ENCODE measurements at places on chromosomes 2 and 18. TPM values are rescaled to one million over a fixed set of nuclear protein-coding genes. Genes with fewer than 3 reads are reported as not detected.

Gene APCDD1
- total RNA-seq, result not detected

- no peak for DNase-seq
Observed at GRCh38 chr2:164903204-164903603, 52.1 kb downstream of the SLC38A11 start.

- no peak for DNase-seq
Observed at GRCh38 chr2:5781679-5782078, 89.5 kb downstream of the SOX11 start.

Gene MERTK
- total RNA-seq, result 0.22 TPM

DNA sequence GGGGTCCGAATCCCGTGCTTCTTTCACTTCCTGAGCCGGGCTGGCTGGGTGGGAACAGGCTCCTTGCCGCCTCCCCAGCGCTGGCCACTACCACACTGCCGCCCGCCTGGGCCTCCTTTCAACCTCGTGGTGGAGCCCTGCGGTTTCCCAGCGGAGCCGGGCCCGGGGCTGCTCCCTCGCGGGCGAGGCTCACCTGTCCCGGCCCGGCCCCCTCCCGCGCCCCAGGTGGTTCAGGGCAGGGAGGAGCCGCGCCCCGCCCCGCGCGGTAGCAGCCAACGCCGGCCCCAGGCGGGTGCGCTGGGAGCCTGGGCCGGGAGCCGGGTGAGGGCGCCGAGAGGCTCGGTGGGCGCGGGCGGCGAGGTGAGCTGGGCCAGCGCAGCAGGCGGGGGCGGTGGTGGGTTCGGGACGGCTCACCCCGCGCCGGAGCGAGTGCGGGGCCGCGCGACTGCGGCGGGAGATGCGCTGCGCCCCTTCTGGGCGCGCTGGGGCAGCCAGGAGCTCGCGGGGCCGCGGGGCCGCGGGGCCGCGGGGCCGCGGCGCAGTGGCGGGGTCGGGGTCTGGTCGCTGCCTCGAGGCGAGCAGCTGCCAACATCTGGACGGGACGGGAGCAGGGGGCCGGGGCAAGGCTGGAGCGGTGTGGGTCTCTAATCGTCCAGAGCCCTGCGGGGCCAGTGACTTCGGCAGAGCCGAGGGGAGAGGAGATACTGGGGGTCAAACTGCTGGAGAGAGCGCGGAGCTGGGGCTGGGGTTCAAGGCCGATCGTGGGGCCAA, at the start of gene LYPD6B:
TSS of gene LYPD6B (plus strand) at position 258 of the 771 bp plus-strand sequence. CDS start 92,250 bp downstream, outside the sequence.
- DNase-seq, result no peak

Gene NLRC4
- total RNA-seq, result not detected

GRCh38 chr18:39561126-39561525, 1995.5 kb upstream of the CELF4 start:
- DNase-seq, result no peak

GRCh38 chr2:217601601-217602000, 401.2 kb downstream of the TNS1 start:
- no peak for DNase-seq

DNA sequence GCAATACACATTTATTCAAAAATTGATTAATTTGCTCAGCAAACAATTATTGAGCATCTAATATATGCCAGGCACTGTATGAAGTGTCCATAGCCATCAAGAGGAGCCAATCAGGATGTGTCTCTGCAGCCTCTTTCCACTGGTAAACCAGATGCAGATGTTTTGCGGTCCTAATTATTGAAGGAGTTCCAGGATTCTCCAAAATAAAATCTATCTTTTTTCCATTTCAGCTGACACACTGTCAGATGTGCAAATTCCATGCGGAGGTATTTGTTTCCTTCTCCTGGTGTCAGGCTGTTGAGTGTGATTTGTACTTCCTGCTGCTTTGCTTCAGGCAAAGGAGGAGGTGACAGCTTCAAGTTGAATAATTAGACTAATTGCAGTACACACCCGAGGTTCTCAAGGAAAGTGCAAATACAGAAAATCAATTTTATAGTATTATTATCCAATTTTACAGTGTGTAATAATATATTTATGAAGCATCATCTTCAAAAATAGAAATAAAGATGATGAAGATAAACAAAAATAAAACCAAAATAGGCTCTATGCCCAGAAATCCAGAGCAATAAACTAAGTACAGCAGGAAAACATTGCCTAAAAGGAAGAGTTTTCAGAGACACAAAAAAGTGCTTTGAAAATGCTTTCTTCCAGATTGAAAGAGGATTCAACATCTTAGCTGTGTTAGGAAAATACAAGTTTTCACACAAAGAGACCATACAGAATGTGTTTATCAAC, 1352.9 kb upstream of the CHAC2 start:
- no peak for DNase-seq

Gene NTSR2
- total RNA-seq, result not detected

Gene DRC1
- not detected for total RNA-seq

DNA sequence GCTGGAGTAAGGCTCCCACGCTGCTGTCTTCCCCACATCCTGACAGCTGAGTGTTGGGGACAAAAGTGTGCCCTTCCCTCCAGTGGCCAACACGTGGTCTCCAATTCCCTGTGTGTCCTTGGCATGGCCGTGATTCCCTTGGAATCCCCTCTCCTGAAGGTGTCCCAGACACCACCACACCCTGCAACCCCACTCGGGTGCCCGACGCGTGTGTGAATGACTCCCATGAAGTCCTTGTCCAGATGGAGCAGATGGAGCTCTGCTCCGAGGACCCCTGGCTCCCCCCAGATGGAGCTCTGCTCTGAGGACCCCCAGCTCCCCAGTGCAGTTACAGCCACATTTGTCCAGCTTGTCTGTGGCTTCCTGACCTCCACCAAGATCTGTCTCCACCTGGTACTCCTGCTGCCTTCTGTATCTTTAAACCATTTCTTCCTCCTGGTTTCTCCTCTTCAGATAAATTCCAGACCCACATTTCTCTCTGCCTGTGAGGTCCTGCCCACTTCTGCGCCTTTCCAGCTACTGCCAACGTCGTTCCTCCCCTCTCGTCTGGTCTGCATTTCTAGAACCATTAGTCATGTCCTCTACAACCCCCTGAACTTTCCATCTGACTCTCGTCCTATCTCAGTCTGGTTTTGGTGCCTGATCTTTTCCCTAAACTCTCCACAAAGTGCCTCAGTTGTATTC, 86.8 kb upstream of the PXDN start:
- DNase-seq, result no peak

- DNase-seq, result no peak
Observed at GRCh38 chr18:26436176-26437051, 111.9 kb downstream of the KCTD1 start.

Gene NGEF
- total RNA-seq, result not detected

DNA sequence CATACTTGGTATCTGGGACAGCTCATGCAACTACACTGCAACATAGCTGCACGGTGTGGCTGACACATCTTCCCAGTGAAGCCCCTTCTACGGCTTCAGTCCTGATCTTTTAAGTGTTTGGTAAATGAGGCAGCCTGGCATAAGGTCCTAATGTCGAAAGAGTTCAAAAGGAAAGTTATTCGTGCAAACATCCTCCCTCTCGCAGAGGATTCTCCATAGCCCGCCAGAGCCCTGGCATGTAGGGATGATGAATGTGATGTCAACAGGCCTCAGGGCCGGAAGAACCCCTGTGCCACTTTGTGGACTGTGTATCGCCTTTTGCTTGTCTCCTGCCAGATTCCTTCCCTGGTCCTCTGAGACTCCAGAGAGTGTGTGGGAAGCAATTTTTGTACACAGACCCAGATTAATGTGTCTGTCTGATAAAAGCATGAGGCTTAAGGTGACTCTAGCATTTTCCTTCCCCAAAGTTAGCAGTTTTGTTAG, 88.5 kb downstream of the SOCS6 start:
- no peak for DNase-seq

- no peak for DNase-seq
Observed at GRCh38 chr2:8115456-8115855, 566.4 kb upstream of the ID2 start.

- peak; percentile 91 for DNase-seq
Observed at GRCh38 chr18:24009651-24010333, 4.8 kb upstream of the TTC39C start.

Measured in OCI-LY7 (cell line).